ENCODE measurements at places on chromosomes 6 and 20.

DNA sequence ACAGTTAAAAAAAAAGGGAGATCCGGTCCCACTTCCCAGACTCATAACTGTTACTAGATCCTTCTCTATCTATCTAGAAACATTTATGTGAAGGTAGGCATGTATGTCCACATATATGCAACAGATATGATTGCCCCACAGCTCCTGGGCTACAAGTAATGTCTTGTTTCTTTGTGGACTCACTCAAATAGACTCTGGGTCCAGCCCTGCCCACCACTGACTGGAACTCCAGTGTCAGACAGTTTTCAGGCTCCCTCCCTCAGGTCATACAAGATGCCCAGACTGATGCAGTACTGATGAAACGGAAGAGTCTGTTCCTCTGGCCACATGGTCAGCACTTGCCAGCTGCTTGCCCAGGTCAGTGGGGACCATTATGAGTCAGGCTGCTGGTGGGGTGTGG is 30.8 kb upstream of the IER3 start:
- DNase-seq, result no peak

- no peak for DNase-seq
These were observed 22.7 kb downstream of the CFAP206 start for GRCh38 chr6:87430499-87430898.

DNA sequence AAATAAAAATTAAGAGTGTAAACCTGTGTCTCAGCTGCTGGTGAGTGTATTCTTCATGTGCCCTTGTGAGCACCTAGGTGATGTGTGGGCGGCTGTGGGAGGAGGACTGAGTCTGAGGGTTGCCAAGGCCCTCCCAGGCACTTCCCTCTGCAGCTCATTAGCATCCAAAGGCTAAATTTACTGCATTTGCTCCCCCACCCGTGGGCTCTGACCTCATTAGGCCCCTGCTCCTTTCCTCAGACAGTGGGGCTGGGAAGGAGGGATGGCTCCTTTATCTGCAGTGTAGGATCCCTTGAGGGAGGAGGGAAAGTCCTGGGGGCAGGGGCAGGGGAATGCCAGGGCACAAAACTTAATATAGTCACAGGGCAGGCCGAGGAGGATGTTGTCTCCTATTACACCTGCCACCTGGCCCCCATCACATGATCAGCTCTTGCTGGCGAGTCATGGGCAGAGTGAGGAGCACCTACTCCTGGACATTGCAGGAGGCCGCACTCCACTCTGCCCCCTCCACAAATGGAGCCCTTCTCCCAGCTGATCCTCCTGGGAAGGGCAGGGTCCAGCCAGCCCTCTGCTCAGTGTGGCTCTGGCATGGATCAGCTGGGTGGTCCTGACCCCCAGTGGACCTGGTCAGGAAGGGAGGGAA is 133.2 kb downstream of the MRPL14 start:
- DNase-seq, result no peak

- DNase-seq, result no peak
These were observed 32.4 kb downstream of the MDGA1 start for GRCh38 chr6:37665304-37665703.

- DNase-seq, result no peak
These were observed 41.5 kb upstream of the KCNQ5 start for GRCh38 chr6:72580281-72580940.

DNA sequence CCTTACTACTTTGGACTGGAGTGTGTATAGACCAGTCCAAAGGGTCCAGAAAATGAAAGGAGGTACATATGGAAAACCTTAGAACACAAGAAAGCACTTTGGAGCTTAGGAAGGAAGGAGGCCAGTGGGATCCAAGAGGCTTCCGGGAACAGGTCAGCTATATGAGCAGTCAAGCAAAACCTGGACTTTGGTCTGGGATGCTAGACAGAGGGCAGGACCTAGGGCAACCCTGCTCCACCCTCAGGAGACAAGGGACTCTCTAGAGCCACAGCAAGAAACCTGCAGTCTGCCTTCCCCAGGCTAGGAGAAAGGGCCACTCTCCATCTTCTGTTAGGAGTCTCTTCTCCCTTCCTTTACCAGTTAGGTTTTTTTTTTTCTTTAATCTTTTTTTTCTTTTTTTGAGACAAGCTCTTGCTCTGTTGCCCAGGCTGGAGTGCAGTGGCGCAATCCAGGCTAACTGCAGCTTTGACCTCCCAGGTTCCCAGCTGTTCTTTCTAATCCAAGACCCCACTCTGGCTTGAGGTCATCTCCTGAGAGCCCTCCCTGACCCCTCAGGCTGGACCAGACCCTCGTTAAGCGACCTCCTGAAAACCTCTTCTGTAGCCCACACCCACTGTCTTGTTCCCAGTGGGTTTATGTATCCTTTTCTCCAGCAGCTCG is 4.6 kb downstream of the KCNK5 start:
- no peak for DNase-seq

GRCh38 chr20:34512266-34512954 is 3.8 kb upstream of the DYNLRB1 start:
- DNase-seq, result no peak

DNA sequence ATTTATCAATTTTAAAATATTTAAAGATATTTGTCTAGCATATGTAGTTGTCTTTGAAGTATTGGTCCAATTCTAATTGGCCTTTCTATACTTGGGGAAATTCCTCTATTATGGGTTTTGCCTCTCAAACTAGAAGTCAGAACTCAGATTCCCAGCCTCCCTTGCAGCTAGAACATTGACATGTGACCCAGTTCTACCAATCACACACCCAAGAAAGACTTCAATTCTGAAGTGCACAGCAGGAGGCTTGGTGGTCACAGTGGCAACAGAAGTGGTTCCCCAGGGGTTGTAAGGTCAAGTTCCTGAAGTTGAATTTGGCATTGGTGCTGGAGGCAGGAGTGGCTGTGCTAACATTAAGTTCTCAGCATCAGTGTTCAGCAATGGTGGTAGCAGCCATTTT is 14.8 kb upstream of the FKBP5 start:
- no peak for DNase-seq

DNA sequence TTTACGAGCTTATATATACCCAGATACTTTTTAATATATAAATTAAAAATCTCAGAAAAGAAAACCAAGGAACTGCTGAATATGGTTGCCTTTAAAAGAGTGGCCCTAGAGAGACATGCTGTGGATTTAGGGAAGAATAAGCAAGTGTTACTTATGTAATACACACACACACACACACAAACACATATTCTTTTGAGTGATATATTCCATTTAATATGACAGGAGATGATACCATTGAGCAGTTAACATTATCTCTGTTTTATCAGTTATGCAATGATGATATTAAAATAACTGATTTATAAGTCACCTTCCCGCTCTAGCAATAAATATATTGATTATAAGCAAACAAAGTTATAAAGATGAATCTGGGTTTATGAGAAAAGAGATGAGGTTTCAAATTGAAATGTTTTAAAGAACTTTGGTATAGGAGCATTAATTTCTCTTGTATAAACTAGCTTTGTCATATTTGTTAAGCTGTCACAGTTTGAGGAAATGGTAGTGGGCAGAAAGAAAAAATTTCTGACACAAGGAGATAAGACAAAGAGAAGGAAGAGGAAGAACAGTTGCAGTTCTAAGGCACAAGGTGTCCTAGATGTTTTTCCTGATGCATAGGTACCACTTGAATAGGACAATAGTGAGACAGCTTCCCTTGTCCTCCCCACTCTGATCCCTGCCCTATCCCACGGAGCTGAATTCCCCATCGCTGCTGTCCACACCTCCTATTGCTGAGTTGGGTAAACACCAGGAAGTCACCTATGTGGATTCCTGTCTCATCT is 26.4 kb downstream of the GPX5 start:
- DNase-seq, result no peak

DNA sequence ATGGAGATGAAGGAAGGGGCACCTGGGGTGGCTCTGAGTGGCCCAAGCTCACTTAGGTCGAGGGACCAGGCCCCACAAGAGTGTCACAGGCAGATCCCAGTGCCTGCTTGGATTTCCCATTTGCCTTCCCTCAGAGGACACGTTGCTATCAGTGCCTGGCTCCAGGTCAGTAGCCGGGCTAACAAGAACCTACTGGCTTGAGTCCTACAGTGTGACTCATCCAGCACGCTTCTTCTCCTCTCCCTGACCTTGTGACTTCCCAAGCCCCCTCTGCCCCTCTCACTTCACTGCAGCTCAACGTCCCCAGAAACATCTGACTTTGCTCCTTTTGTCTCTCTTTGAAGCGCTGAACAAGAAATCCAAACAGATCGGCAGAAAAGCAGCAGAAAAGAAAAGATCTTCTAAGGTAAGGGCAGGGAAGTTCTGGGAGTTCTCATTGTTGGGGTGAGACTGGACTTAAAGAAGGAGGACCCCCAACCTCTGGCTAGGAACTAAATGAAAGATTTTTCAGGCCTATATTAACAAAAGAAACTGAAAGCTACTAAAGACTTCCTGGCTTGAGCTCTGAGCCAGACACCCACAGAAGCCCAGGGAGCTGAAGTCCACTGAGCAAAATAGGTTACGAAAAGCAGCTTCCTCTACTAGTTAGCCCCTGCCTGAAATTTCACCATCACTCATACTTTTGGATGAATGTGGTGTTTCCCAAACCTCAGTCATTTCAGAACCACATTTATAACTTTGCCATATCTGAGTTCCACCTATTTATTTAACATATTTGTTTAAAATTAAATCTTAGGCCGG is 21.5 kb downstream of the ASIP start:
- DNase-seq, result no peak

DNA sequence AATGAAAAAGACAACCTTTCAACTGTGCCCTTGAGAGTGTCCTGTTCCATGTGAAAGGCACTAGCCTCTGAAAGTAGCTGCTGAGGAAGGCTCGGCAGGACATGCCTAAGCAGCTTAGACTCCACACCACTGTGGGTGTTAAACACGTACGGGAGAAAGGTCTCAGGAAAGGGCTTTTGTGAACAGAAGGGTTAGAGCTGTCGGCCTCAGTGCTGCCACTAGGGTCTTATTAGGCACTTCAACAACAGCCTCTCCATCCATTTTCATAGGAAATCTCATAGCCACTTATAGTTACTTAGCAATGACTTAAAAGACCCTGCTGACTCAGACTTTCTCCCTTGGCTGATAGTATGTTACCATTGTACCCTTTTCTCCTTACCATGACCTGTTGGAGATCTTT is 662.8 kb downstream of the TBC1D32 start:
- no peak for DNase-seq

DNA sequence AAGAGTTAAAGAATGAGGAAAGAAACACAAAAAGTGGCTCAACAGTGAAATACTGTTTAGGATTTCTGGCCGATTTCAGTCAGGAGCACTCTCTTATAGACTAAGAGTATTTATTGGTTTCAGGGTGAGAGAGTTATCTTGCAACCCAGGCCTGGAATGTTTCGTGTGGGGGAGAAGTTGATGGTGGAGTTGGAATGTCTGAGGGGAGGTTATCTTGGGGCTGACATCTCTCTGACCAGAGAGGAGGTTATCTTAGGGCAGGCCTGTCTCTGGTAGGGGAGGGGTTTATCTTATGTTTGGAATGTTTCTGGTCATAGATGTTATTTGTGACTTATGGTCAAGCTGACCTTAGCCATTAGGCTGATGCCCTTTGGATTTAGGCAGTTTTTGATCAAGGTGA is 80.3 kb downstream of the HTR1B start:
- no peak for DNase-seq
